HFFc6 (cell line): ENCODE measurements at places on chromosomes 6 and 20. TPM values are rescaled to one million over a fixed set of nuclear protein-coding genes. Genes with fewer than 3 reads are reported as not detected.

DNA sequence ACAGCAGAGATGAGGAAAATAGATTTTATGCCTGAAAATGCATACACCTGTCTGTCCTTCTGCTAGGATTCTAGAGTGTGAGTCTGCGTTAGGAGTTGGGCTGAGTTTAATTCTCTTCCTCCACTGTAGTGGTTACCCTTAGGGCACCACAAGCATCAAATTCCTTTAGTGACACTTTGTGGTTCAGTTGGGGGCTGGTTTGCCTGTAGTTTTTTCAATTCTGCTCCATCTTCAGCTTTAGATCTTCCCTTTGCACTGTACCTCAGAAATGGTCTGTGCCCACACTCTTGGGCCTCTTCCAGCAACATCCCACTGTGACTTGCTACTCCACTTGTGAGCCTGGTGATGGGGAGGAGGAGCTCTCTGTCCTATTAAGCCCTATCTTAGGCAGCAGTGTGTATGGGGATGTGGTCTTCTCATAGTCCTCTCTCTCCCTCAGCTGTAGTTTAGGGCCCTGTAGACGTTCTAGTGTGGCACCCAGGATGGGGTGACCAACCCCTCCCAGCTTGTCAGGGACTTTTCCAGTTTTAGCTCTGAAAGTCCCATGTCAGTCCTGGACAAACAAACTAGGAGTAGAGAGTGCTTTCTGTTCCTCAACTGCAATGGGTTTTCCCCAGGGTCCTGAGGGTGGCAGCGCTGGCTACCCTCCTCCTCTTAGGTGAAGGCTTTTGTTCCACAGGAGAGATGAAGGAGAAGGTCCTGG, 19.7 kb upstream of the OGFRL1 start:
- no peak for DNase-seq

Gene PRL
- not detected in 3 replicates for total RNA-seq

Gene NEURL2
- 1.9 to 2.6 TPM (median 2.3 TPM) in 3 replicates for total RNA-seq

- DNase-seq, result no peak
Measured at GRCh38 chr20:32886652-32887051, 27.9 kb downstream of the EFCAB8 start.

Gene GPLD1
- total RNA-seq, result 0.15 to 0.41 TPM (median 0.27 TPM) in 3 replicates

DNA sequence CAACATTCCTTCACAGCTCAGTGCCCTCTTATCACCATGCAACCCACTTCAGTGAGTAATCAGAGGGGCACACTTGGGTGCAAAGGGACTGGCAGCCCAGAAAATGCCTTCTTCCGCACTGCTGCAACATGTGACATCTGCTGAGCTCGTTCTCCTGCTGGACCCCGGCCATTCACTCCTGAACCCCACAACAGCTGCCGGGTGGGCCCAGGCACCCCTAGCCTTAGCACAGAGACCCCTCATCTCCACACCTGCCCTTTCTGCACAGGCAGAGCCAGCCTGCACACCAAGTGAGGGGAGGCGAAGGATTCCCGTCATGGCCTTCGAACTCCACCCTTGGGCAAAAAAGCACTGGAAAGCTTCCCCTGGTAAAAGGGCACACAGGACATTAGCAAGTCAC, 164.3 kb upstream of the RIN2 start:
- no peak for DNase-seq

DNA sequence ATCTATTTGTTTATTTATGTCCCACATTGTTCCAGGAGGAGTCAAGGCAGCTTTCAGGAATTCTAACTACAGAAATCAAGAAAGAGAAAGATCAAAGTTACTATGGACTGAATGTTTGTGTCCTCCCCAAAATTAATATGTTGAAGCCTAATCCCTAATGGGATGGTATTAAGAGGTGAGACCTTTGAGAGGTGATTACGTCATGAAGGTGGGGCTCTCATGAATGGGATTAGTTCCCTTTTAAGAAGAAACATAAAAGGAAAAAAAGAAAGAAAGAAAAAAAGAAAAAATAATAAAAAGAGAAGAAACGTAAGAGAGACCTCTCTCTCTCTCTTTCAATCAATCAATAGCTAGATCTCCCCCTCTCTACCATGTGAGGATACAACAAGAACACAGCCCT, 44.7 kb upstream of the TOP1 start:
- DNase-seq, result no peak

- no peak for DNase-seq
Measured at GRCh38 chr6:82385546-82385945, 21.9 kb downstream of the TPBG start.

GRCh38 chr6:148530976-148531375, 188.3 kb downstream of the SASH1 start:
- DNase-seq, result no peak

Gene CDH26
- total RNA-seq, result 0.24 TPM in 1 of 3 replicates, not detected in the others

DNA sequence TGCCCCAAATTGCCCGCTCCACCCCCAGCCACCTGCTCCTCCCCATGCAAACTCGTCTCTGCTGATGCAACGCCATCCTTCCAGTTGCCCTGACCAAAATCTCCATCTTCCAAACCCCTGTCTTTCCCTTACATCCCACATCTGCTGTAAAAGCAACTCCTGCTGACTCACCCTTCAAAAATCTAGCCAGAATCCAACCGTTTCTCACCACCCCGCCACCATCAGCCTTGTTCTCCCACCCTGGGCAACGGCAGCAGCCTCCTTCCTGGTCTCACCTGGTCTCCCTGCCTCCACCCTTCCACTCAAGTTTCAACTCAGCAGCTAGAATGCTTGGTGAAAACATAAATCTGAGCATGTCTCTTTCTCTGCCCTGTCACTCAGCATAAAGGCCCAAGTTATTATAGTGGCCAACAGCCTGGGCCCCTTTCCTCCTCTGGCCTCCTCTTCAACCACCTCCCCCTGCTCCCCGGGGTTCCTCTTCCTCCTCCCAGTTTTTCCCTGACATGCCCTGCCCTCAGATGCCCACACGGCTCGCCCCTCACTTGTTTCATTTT, 7.2 kb upstream of the SYNJ2 start:
- DNase-seq, result peak; percentile 22

DNA sequence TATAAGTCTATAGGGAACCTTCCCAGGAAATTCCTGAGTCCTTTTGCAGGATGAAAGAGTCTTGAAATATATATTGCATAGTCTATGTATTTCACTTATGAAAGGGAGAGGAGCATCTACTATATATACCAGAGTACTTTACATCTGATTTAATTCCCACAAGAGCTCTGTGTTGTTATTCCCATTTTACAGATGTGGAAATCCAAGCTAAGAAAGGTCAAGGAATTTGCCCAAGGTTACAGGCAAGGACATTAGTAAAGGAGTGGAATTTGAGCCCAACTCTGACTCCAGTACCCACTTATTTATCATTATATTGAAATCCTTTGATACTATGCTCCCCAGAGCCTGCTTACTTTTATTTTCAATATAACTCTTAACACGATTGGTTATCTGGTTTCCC, 2.6 kb downstream of the SESN1 start:
- no peak for DNase-seq

GRCh38 chr6:64266351-64266821, 630.8 kb downstream of the PHF3 start:
- DNase-seq, result no peak

- no peak for DNase-seq
Measured at GRCh38 chr6:32405656-32406055, 1.3 kb downstream of the BTNL2 start.

DNA sequence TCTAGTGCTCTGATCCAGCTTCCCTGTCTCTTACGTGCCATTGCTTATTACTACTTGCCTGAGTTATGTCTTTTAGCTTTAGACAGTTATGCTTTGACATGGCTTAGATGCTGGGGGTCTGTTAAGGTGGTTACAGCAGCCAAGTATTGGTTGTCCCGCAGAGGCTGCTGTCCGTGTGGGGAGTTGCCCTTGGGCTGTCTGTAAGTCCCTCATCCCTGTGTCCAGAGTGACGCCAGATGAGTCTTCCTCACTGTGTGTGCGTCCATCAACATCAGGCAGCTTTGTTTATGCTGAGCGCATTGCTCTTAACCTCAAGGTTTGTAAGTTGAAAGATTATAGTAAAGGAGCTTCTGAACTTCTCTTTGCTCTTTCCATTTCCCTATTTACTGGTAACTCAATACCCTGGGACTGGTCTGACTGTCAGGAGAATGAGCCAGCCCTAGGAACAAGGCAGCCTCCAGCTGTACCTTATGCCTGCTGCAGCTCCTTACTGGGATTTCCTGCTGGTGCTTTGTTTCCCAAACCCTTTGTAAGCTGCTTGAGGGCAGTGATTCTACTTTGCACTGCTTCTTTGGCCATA, 7.2 kb downstream of the FAM120B start:
- DNase-seq, result no peak

DNA sequence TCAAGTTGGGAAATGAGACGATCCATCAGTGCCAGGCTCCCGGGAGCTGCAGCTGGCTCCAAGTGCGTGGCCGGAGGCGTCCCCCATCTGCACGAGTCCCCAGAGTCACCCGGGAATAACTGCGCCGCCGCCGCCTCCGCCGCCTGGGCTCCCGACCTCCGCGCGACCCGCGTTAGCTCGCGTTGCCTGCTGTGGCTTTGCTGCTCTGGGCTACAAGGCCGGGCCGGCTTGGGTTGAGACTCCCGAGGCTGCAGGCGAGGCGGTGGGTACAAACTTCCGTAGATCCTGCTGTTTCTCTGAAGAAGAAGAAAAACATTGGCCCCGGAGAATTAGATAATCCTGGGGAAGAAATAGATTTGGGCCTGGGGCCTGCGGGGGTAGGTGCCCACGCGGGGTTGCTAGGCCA, 7.4 kb upstream of the LAMP5 start:
- DNase-seq, result no peak

- no peak for DNase-seq
Measured at GRCh38 chr20:51563174-51563485, 20.6 kb upstream of the NFATC2 start.

DNA sequence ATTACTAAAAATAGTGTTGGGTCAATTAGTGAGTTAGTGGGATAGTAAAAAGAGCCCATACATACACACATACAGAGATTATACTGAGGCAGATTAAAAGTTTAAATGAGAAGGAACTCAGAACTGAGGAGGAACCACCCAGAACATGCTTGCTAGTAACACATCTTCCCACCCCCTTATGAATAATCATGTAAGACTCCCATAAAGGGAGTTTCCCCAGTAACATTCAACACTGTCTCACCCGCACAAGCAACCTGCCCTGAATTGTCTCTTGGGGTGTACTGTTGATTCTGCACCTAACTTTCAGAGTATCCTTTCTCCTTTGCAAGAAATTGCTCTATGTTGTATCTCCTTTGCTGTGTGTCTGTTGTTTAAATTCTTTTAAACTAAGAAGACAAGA, 11.1 kb upstream of the HLA-DQB2 start:
- no peak for DNase-seq

DNA sequence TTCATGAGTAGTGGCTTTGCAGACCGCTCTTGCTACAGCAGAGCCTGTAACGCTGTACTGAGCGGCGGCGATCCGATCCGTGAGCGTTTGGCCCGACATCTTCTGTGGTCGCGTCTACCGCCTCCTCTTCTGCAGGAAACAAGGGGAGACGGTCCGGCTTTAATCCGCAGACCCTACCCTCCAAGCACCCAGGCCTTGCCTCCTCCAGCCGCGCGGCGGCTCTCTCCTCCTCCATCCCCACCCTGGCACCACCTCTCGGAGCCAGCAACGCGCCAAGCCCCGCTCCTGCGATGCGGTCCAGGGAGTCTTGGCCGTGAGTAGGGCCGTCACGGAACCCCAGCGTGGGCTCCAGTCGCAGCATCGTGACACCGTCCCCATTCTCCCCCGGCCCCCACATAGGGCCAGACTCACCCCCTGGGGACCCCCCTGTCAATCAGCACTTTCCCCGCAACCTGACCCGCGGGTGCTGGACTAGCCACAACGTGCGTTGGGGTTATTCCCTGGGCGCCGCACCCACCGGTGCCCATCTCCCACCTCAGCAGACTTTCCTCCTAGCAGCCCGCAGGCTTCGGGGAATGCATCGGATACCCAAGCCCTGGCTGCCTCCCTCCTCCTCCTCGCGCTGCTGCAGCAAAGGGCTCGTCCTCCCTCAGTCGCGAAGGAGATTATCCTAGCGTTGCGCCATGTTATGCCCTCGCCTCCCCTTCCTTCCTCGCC, 914 bp downstream of the SNAP91 start:
- no peak for DNase-seq

DNA sequence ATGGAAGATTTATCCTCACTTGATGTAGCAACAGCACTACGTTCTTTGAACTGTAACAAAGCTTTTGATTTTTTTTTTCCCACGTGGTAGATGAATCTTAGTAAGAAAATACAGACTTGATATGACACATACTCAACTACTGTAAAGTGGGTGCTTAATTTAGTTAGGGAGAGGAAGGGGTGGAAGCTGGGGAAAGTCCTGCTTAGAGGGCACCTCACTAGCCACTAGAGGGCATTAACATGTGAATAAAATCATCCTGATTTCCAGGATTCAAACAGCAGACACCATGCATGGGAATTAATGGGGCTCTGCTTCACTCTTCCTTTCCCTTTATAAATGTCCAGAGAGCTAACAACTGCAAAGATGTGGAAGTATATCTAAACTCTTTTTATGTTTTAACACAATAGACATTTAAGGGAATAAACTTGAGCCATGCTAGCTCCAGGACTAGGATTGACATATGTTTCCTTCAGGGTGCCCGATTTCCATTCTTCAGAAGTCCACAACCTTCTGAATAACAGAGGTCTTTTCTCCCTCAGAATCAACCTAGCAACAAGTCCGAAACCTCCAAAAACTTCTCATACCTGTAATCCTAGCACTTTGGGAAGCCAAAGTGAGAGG, 250.1 kb downstream of the ATXN1 start:
- DNase-seq, result peak; percentile 29

Gene RPP21
- 34.2 to 40.2 TPM (median 38.7 TPM) in 3 replicates for total RNA-seq

Gene SLA2
- not detected in 3 replicates for total RNA-seq

- no peak for DNase-seq
Measured at GRCh38 chr6:43103253-43103876, 27.3 kb downstream of the PTK7 start.

GRCh38 chr20:32610472-32611218, 25.5 kb upstream of the NOL4L start:
- no peak for DNase-seq

Gene SASH1
- total RNA-seq, result 61.8 to 88.8 TPM (median 78.9 TPM) in 3 replicates

- peak; percentile 87 for DNase-seq
Measured at GRCh38 chr6:155026022-155026705, 31.0 kb downstream of the TIAM2 start.

- no peak for DNase-seq
Measured at GRCh38 chr6:4412488-4412887, 277.1 kb upstream of the ECI2 start.

- DNase-seq, result no peak
Measured at GRCh38 chr6:159915397-159915796, 24.6 kb downstream of the MAS1 start.

GRCh38 chr6:111852725-111853124, 20.5 kb downstream of the FYN start:
- peak; percentile 63 for DNase-seq

GRCh38 chr6:72151742-72152141, 265.4 kb downstream of the RIMS1 start:
- no peak for DNase-seq
